ENCODE measurements at places on chromosomes 13 and 19.
A peak's percentile ranks its signal among the peaks of the same experiment; 100 is the strongest.

DNA sequence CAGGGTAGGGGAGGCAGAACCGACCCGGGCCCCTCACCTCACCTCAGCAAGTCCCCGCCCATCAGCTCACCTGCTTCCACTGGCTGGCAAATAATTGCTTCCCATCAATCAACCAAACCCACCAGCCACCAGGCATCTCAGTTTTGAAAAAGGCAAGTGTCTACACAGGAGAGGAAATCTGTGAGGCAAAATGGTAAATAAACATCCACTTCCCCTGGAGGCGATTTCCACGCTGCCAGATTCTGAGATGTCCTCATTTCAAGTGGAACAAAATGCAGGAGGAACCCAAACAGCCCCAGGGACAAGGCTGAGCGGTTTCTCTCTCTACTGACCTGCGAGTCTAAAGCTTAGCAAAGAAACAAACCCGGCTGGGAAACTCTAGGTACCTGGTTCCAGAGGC, 117.5 kb downstream of the CRYL1 start:
- DNase-seq, result no peak

- DNase-seq, result peak; percentile 42
These were observed 26.3 kb downstream of the TMEM255B start for GRCh38 chr13:113785051-113786010.

GRCh38 chr13:113669755-113670341, 2.8 kb downstream of the GRK1 start:
- peak; percentile 48 for DNase-seq

GRCh38 chr13:110187641-110188161, 119.3 kb downstream of the COL4A1 start:
- DNase-seq, result no peak

DNA sequence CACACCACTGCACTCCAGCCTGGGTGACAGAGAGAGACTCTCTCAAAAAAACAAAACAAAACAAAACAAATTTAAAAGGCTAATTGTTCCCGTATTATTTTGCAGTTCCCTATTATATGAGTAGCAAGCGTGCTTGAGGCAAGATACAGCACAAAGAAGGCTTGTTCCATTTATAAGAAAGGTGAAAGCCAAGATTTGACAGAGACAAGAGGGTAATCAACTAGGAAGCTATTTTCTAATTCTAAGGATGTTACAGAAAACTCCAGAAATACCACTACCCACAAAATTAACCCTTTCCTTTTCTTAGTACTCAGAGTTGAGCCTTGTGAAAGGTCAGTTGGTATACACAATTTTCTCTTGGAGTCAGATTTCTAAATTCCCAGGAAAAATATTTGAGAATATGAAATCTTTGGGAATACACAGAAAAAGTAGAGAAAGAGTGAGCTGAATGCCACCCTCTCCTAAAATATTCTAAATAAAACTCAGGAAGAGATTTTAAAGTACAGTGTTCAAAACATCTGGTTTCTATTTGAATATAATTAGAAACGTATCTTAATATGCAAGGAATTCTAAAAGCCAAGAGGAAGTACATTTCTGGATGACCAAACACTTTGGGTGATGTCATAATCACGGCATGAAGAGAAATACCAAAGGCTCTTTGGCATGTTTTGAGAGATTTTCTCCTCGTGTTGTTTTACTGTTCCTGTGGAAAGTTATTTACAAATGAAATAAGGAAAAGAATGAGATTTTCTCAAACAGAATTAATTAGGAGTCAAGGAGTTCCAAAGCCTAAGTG, 63.0 kb upstream of the FLT1 start:
- DNase-seq, result no peak

GRCh38 chr19:17281391-17282304, at the start of gene ANKLE1:
TSS of gene ANKLE1 (plus strand) at chr19:17281901. CDS start at chr19:17281921, 20 bp downstream.
- no peak for DNase-seq

- no peak for DNase-seq
These were observed 4.1 kb downstream of the LYPD3 start for GRCh38 chr19:43461303-43461702.

DNA sequence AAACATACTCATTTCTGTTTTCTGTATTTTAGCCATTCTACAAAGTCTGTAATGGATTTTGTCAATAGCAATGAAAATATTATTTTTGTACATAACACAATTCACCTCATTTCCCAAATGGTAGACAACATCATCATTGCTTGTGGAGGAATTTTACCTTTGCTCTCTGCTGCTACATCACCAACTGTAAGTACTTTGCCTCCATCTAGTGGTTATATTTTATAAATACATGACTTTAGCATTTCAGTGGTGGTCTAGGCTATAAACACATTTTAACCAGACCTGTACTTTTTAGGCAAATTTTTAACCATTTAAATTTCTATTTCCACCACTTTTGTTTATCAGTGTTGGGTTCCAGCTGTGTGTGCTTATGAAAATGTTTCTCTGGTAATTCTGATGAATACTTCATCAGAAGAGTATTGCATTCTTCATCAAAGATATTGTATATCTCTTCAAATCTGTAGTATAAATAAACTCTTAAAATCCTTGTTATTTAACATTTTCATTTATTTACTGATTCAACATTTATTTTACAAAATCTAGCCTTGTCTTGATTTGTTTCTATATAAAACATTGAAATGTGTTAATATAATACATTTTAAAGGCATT, 222.4 kb downstream of the NBEA start:
- DNase-seq, result no peak

GRCh38 chr13:107734891-107735625, 480.3 kb downstream of the LIG4 start:
- DNase-seq, result no peak

- DNase-seq, result no peak
These were observed 1.5 kb downstream of the KCNN4 start for GRCh38 chr19:43779147-43779819.

- DNase-seq, result no peak
These were observed 457.3 kb upstream of the MIR17HG start for GRCh38 chr13:90889906-90890834.

- DNase-seq, result no peak
These were observed 1525.4 kb downstream of the SLITRK1 start for GRCh38 chr13:82356667-82357410.

GRCh38 chr13:25266706-25267105, 20.6 kb downstream of the MTMR6 start:
- no peak for DNase-seq

GRCh38 chr19:11504502-11505031, 1.1 kb downstream of the ZNF653 start:
- no peak for DNase-seq

DNA sequence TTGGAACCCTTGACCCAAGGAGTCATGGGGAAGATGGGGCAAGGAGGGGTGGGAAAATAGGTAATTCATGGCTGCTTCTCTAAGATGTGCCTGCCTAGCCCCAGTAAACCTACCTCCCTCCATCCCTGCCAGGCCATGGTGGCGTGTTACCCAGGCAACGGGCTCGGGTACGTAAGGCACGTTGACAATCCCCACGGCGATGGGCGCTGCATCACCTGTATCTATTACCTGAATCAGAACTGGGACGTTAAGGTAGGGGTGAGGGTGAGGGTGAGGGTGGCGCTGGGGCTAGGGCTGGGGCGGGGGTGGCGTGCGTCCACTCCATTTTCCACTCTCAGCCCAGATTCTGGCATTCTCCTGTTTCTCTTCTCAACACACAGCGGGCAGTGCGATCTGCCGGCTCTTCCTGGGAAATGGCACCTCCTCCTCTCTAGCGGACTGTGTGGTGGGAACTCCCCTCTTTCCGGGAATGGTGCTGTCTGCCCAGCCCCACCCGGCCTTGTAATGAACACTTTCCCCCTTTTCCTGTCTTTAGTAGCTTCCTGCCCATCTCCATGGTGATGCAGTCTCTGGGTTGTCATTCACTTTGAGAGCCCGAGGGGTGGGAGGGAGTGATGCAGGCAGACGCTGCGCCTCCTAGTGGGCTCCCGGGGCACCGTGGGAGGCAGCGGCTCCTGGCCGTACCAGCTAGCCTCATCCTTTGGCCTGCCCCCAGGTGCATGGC, 7.6 kb downstream of the EGLN2 start:
- DNase-seq, result peak; percentile 87

DNA sequence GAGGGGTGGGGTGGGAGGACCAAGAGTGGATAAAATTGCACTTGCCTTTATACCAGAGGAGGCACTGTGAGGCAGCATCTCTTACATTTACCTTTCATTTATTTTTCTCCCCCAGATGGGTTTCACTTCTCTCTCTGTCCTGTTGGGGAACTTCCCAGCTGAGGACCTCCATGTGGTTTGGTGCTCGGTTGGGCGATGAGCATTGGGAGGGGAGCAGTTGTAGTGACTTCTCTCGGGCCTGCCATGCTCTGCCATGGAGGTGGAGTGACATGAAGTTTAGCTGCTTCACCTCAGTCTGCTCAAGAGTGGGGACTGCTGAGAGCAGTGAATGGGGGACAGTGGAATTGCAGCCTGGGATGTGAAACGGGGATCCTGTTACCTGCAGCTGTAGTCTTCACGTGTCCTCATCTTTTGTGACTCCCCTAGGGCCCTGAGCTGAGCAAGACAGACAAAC, 23.1 kb upstream of the CXCL17 start:
- no peak for DNase-seq

GRCh38 chr13:111213964-111214726, 99.0 kb downstream of the ARHGEF7 start:
- peak; percentile 59 for DNase-seq

DNA sequence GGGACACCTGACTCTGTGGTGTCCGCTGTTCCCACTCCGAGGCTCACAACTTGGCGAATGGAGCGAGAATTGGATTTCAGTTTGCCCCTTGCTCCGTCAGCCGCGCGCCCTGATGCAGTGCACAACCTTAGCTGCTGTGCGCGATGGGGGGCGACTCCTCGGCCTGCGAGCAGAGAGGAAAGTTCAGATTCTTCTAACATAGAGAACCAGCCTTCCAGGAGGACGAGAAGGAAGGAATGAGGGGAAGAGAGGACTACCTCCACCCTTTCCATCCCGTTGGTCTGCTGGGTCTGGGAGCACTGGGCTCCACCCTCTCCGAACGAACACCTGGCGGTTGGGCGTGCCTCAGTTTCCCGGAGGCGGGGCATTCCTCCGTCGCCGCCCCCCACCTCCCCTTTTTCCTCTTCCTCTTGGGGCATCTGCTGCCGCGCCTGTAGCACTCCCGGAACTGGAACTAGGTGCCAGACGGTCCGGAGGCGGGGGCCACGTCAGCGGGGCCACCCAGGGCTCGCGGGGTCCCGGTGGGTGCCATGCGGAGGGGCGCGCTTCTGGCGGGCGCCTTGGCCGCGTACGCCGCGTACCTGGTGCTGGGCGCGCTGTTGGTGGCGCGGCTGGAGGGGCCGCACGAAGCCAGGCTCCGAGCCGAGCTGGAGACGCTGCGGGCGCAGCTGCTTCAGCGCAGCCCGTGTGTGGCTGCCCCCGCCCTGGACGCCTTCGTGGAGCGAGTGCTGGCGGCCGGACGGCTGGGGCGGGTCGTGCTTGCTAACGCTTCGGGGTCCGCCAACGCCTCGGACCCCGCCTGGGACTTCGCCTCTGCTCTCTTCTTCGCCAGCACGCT, at the start of gene KCNK6:
KCNK6 (plus strand) TSS at position 425 of the 838 bp plus-strand sequence; CDS start at position 531, 106 bp downstream.
- DNase-seq, result peak; percentile 75

DNA sequence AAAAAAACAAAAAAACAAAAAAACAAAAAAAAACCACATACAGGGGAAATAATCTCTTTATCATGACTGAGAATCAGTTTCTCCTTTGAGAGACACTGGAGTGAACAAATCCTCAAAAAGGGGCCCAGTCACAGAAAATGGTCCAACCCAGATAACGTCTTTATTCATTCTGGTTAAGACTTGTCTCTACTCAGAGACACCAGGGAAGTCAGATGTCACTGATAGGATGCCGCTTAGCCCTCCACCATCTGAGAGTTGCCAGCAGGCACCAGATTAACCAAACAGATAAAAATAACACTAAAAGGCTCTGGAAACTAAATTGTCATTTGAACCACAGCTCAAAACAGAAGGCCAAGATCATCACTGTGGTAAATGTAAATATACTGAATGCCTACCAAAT, 1163.4 kb upstream of the ATXN8OS start:
- no peak for DNase-seq

DNA sequence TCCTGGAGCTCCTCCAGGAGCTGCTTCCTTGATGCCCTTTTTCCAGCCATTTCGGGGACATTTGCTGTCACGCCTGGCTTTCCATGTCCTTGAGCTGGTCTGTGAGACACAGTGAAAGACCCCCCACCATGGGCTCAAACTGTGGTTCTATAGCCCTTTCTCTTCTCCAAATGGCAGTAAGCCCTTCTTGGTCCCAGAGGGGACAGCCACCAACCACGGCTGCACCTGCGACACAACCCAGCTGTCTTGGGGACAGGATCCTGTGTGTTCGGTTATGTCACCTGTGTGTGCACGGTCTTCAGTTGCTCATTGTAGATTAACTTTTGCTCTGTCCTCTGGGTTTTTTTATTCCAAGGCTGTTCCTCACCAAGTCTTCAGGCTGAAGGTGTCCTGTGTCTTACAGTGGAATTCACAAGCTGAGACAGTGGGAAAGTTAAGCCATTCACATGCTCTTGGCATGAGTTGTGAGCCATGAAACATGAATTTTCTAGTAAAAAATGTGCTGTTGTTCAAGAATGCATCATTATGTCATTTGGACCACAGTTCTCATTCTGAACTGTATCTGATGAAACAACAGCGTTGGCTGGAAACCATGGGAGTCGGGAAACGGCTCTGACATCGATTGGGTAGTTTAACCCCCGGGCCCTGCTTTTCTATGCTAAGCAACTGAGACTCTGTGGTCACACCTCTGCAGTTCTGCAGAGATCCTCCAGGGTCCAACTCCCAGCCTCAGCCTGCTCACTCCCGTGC, 129.5 kb upstream of the MCF2L start:
- peak; percentile 43 for DNase-seq

DNA sequence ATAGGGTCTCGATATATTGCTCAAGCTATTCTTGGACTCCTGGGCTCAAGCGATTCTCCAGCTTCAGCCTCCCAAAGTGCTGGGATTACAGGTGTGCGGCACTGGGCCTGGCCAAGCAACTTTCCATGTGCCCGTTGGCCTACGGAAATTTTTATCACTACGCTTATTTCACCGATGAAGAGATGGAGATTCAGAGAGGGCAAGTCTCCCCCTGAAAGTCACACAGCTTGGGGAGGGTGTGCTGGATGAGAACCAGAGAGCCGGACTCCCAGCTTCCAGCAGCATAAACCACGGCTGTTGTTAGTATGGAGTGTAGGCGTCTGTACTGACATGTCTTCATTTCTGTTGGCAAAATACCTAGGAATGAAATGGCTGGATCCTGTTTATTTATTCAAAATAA, 11.8 kb upstream of the GNA11 start:
- DNase-seq, result no peak

DNA sequence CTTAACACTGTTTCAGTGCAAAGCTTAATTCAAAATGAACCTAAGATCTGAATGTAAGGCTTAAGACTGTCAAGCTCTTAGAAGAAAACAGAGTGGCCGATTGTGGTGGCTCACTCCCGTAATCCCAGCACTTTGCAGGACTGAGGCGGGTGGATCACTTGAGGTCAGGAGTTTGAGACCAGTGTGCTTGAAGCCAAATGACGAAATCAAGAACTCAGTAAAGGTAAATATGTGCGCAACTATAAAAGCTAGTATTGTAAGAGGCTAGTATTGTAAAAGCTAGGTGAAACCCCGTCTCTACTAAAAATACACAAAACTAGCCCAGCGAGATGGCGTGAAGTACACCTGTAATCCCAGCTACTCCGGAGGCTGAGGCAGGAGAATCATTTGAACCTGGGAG, 12.7 kb downstream of the ATP4B start:
- no peak for DNase-seq

- no peak for DNase-seq
These were observed 158.4 kb upstream of the CSNK1A1L start for GRCh38 chr13:37263871-37264270.

Measured in sciatic nerve (tissue), 2 donors.